CD4-positive, alpha-beta T cell (primary cell): ENCODE measurements at places on chromosomes 5 and 9.
A peak's percentile ranks its signal among the peaks of the same experiment; 100 is the strongest.

- no peak for DNase-seq
Measured at GRCh38 chr5:107373549-107374263, 297.0 kb downstream of the EFNA5 start.

- no peak for DNase-seq
Measured at GRCh38 chr9:546797-547223, 294.7 kb upstream of the DMRT1 start.

DNA sequence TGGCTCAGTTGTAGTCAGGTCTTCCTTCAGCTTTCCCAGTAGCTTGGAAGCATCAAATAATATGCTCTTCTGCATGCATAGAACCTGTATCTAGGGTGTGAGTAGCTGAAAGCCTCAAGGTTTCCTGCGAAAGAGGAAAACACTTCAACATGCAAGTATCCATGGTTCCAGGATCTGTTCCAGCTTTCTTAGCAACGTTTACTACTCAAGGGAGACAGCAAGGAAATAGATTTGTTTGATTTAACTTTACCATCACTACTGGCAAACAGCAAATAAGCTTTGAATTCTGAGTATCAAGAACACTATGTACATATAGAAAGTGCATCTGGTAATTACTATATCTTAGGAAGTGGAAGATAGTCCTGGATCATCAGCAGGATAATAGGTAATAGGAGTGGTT, 341.0 kb downstream of the PRR16 start:
- no peak for DNase-seq

- no peak for DNase-seq
Measured at GRCh38 chr9:5388026-5388819, 48.5 kb upstream of the RLN1 start.

DNA sequence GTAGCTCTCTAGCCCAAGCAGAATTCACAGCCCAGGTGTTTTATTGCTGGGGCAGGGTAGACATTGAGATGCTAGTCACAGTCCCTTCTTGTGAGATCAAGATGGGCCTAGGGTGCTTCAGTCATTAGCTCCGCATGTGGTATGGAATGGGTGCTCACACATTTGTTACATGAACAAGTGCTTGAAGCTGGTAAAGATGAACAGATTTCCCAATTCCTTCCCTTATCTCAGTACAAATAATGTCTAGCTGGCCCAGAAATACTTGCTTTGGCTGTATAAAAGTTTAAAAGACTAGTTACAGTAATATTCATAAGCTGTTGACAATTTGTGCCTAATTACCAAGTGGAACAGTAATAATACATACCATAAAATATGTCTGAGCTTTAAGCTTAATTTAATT, 143.4 kb upstream of the DHFR start:
- DNase-seq: no peak

DNA sequence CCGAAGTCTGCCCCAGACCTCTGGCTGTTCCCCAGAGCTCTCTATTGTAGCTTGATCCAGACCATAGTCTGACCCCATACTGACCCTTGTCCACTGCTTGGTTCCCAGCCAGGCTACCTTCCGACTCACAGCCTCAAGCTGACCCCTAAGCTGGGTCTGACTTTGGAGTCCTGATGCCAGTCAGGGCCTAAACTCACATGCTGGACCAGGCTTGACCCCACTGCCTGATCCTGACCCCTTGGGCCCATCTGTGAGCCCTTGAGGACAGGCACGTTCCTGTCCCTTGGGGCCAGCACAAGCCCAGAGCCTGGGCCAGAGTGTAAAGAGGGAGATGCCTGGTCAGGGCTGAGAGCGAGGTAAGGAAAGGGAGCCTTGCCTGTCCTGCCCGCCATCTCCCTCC, 32.7 kb upstream of the ENHO start:
- DNase-seq: no peak

DNA sequence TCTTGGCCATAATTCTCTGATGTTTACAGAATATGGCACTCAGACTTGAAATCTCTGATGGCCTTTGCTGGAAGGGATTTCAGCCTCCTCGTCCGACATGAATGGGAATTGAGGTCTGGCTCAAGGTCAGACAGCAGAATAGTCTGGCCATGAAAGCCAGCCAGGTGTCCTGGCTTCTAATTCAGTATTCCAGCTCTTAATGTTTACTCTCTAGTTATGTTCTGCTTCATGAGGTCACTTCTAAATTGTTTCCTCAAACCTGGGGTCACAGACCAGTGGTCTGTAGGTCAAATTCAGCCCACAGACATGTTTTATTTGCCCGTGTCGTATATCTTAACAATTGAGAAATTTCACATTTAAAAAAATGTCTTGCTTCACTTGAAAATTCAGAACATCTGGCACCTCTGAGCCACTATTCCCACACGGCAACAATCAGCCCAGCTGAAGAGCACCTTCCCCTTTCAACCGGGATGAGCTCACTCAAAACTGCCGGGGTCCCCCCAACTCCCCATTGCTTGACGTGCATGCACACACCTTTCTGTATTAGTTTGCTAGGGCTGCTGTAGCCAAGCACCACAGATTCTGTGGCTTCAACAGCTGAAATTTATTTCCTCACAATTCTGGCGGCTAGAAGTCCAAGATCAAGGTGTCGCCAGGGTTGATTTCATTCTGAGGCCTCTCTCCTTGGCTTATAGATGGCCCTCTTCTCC, 243.5 kb downstream of the ENC1 start:
- no peak for DNase-seq

DNA sequence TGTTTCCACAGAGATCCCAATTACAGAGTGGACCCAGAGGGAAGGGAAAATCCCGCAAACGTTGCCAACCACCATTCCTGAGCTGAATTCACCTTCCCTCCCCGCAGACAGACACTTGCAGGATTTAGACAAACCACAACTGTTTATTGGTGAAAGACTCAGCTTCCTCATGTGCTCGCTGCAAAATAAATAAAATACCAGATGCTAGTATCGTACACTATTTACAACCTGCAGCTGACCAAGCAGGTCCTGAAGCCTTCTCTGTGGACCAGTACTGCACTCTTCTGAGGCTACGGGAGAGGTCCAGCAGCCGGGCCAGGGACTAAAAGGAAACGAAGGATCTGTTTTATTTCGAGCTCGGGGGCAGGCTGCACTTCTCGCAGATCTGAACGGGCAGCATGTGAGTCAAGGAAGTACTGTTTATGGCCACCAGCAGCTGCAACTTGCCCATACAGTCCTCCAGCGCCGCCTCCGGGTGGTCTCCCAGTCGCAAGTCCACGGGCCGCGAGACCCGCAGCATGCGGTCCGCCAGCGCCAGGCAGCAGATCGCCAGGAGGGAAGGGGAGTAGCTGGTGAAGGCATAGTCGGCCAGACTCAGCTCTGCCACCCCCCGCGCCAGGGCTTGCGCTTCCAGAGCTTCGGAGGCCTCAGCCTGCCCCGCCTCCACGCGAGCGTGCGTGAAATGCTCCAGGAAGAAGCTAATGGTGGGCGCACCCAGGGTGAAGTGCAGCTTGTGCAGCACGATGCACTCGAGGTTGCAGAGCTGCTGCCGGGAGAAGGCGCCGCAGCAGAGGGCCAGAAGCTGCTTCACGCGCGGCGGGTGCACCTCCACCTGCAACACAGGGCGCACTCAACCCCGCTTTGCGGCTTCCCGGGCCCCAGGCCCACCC, 2.1 kb downstream of the CCNO start:
- peak; percentile 56 for DNase-seq

GRCh38 chr9:119961774-119962424, 592.7 kb upstream of the BRINP1 start:
- DNase-seq: no peak

DNA sequence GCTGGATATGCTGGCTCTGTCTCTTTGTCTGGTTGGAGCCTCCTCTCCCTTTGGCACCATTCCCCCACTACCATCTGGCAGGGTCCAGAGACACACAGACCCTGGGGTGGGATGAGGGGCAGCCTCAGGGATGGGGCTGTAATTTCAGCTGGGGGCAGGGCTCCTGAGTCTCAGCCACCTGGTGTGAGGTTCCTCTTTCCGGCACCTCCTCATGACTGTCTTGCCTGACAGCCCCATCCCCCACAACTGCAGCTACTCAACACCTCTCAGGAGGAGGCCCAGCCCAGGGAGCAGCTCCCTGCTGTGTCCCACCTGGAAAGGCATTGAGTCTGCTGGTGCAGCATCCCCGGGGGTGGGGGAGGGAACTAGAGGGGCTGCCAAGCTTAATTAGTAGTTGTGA, 11.7 kb upstream of the RPS14 start:
- DNase-seq: no peak

GRCh38 chr5:158899211-158899610, 200.5 kb downstream of the EBF1 start:
- DNase-seq: no peak

GRCh38 chr5:83899326-83899970, 178.8 kb upstream of the HAPLN1 start:
- no peak for DNase-seq

DNA sequence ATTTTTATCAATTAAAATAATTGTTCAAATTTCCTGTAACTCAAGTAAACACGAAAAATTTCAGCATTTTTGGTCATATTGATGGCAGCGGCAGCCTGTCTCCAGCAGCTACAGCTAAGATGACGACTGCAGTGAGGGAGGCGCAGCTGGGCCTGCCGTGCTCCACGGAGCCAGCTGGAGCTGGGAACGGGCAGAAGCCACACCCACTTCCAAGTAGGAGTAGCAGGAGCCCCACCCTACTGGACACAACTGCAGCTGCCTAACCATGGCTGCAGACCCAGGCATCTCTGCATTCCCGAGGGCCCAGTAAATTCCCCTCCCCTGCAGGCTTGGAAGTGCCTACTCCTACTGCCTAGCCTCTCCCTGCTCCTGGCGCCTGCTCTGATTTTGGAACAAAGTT, 2031.7 kb downstream of the EFNA5 start:
- DNase-seq: no peak

DNA sequence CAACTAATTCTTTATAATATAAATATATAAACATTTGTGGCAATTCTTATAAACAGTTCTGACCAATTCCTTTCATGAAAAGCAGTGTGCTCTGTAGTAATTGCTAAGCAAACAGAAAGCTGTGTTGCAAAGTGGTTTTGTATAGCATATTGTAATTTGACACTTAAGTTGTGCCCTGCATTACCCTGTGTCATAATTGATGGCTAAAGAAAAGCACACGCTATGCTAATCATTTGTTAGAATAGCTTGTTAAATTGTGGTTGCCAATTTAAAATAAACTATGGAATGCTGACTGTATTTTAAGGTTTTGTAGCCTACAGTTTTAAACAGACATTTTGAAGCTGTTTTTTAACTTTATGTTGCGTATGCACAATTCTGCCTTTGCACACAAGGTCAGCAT, 140.0 kb downstream of the PBX3 start:
- no peak for DNase-seq

DNA sequence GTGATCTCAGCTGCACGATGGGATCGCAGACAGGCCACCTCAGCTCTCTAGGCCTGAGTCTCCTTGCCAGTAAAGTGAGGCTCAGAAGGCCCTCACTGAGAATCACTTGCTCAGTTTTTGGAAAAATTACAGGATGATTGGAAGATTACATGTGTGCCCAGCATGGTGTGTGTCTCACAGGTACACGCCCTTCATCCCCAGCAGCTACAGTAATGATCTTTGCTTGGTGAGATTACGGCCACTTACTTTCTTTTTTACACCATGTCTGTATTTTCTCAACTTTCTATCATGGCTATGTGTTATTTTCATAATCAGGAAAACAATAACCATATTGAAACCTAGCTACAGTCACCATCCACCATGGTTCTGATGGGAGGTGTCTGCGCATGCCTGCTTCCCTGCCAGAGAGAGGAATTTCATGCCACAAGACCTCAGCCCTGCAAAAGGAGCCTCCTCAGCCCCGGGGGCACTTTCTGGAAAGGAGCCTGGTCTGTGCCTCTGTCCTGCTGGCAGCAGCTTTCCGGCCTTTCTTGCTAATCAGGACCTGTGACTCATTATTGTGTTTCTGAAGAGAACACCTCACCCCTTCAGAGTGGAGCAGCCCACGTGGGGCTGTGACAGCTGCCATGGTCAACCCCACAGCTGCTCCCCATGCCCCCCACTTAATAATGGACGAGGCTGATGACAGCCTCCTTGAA, 64.2 kb upstream of the OLFM1 start:
- no peak for DNase-seq

- no peak for DNase-seq
Measured at GRCh38 chr5:71719063-71719964, at the start of gene CARTPT. TSS of gene CARTPT (plus strand) at chr5:71719275. CDS start at chr5:71719294, 19 bp downstream.

GRCh38 chr5:15806613-15807012, 306.6 kb downstream of the FBXL7 start:
- DNase-seq: no peak

- no peak for DNase-seq
Measured at GRCh38 chr9:121852651-121853616, 201.5 kb downstream of the DAB2IP start.

- no peak for DNase-seq
Measured at GRCh38 chr5:131706281-131706680, 71.3 kb upstream of the RAPGEF6 start.

GRCh38 chr5:168014433-168015123, 276.9 kb upstream of the WWC1 start:
- no peak for DNase-seq

DNA sequence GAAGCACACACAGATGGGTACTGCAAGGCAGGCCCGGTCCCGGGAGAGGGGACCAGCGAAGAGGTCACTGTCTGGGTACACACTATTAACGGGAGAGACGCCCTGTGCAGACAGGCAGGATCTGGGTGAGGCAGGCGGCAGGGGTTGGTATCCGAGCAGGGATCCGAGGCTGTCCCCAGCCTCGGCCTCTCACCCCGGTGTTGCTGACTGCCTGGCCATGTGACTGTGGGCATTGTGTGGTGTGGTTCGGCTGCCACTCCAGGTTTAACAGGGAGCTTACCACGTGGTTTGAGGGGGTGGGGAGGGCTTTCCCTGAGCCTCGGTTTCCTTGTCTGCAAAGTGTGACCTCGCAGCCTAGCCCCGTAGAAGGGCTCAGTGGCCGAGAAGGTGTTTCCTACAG, 11.1 kb upstream of the RALGDS start:
- DNase-seq: no peak

DNA sequence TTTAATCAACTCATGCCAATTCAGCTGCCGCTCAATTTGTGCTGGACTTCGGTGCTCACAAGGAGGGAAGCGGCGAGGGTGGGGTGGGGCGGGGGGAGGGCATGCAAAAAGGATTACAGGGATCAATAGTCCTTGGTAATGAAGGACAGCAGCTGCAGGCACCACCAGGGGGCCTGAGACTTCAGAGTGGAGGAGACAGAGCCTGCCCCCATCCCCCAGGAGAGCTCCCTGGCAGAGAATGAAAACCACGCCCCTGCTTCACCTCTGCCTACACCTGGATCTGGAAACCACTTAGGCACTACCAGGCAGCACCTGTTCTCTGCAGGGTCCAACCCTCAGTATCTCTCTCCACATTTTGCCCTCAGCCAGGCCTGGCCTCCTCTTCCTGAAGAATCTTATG, 155.6 kb downstream of the TRIM32 start:
- no peak for DNase-seq
